HuH-7 (cell line): ENCODE measurements at places on chromosomes 5 and 9.

DNA sequence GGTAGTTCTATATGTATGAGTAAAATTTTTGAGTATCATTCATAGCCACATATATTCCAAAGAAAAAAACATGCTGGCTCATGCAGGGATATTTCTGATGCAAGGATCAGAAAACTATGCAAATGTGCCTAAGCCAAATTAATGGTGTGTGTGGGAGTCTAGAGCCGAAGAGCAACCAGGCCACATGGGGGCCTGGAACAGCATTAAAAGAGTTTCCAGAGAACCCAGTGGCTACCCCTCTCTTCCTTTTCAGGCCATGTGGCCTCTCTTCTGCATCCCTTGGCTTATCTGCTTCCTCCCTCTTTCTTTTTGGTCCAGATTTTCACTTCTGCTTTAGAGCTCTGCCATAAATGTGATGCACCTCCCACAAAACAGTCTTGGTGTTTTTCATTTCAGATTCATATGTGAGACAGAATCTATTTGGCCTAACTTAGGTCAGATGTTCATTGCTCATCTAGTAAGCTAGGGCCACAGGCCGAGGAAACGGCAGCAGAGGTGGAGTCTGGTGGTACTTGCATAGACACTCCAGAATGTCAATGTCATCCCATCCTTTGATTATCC is 300.0 kb downstream of the SH3GL2 start:
- no peak for DNase-seq

GRCh38 chr9:118931941-118932340 is 437.3 kb downstream of the BRINP1 start:
- no peak for DNase-seq

- no peak for DNase-seq
These were observed 28.6 kb upstream of the MEIKIN start for GRCh38 chr5:131974016-131974415.

DNA sequence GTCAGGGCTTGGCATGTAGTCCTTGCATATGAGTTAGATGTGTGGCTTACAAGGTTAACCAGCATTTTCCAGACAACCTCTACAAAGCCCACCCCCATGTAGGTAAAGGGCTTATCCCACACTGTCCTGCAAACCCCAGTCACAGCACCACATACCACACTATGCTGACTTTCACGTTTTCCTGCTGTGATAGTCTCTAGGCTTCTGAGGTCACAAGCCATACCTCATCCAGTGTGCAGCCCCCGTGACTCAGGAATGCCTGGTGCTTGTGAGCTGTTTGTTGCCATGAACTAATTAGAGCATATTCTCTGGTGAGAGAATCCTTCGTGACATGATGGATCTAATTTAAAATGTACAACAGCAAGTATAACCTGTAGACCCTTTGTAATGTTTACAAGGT is 50.8 kb downstream of the ERAP1 start:
- no peak for DNase-seq

- DNase-seq = no peak
These were observed 181.7 kb upstream of the S1PR3 start for GRCh38 chr9:88809355-88810161.

DNA sequence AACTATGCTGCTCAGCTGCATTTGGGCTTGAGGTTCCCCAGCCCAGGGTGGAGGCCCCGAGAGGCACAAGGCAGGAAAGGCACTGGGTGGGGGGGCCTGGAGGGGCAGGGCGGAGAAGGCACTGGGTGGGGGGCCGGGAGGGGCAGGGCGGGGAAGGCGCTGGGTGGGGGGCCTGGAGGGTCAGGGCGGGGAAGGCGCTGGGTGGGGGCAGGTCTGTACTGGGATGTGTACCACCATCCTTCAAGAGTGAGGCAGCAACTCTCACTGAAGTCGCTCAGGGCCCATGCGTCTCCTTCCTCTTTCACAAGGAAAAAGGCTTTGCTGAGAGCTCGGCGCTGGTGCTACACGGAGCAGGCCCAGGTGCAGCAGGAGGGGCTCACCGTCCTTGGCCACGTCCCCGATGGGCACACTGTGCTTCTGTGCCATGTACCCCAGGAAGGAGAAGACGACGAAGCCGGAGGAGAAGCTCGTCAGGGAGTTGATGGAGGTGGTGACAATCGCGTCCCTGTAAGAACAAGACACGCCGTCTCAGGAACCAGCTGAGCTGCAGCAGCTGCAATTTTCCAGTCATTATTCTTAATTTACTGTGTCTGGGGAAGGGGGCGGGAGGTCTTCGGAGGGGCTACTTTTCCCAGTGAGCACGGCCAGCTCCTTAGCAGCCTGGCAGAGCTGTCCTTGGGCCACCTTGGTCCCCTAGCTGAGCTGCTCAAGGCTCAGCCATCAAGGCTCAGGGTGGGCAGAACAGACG is 30.8 kb downstream of the SLC6A3 start:
- DNase-seq = no peak

DNA sequence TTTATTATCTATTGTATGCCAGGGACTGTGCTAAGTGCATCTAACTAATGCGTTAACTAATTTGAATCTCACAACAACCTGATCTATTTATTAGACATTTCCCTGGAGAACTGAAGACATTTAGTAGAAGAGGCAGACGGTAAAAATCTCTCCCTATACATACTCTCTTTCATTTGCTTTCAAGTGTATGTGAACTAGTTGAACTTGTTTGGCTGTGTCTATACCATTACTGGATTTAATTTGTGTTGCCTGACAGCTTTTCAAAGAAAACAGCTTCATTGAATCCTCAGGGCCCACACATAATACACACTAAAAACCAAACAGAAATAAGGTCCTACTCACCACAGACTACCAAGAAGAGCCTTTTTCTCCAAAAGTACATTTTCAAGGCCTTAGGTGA is 133.6 kb upstream of the NR3C1 start:
- no peak for DNase-seq

DNA sequence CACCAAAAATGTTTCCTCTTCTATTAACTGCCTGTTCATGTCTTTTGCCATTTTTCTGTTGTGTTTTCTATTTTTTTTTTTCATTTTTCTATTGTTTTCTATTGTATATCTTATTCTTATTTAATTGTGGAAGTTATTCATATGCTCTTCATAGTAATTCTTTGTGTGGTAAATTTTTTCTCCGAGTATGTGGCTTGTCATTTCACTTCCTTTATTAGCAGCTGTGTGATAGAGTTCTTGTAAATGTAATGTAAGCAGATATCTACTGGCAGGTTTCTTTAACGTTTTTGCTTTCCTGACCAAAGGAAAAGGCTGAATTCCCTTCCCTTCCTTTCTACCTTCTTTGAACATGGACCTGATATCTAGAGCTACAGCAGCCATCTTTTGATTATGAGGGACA is 5.8 kb upstream of the PLPP1 start:
- DNase-seq = no peak

DNA sequence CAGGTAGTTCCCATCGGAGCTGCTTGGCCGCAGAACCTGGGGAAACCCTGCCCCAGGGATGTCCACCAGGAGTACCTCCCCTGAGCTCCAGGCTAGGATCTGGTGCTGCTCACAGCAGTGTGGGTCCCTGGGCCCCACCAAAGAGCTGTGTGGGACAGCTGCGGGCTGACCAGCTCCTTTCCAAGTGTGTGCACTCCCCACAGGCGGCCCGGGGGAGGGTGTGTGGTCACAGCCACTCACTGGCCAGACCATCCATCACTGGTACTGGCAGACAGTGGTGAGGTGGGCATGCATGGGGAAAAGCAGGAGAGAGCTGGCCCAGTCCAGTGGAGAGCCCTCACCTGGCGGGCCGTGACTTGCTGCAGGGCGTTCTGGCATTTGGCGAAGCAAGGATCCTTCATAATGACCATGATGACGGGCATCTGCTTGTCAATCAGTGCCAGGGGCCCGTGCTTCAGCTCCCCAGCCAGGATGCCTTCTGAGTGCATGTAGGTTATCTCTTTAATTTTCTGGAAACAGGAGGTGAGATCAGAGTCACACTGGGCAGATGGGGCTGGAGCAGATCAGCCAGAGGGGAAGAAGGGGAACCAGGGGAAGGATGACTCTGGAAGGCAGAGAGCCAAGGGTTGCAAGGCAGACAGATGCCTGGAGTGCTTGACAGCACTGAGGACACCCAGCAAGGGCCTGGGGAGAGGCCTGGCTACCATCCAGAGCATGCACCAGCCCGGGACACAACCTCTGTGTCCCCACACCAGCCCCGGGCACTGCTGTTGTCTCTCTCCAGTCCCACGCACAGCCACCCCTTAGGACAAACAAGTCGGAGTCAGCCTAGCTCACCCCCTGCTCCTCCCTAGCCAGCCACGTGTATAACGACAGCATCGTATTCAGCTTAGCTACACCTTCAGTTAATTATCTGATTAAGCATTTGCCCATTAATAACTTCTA is 12.8 kb upstream of the MAPK9 start:
- no peak for DNase-seq

DNA sequence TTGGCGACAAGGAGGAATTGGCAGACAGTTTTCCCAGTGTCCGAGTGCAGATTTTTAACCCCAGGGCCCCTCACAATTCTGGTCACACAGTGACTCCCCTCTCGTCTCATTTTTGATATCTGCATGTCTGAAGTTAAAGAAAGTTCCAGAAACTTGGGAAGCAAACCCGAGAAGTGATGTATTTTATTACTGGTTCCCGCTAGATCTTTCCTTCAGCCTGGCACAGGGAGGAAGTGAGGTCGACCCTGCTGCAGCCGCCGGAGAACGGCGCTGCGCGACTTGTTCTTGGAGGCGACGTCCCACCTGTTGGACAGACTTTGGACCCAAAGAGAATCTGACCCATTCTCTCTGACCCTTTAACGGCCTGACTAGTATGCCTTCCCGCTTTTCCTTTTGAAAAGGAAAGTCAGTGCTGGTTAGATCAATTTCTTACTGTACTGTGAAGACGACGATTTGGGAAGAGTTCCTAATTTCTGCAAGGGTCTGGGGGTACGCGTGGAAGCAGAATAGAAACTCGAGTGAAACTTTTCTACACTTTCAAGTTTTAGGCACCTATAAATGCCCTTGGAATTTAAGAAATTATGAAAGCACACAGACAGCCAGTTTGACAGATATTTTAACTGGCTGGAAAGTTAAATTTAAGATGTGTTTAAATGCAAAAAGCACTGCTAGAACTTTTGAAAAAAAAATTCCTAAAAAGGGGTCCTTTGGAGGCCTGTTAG is 744 bp downstream of the OTULIN start:
- DNase-seq = peak; percentile 45

DNA sequence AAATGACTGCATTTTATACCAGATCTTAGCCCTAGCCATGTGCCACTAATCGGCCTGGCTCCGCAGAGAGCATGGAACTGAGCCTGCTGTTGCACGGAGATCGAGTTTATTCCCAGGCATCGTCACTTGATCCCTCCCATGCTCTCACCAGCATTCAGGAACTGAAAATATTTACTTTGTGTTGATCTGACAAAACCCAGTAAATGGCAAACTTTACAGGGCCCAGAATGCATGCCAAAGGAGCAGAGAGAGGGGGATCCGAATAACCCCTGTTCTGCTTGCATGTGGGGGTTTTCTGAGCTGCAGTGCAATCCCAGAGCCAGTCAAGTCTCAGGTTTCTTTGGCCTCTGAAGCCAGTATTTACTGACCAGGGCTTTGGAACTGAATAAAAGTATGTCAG is 87.3 kb downstream of the GAS1 start:
- no peak for DNase-seq

DNA sequence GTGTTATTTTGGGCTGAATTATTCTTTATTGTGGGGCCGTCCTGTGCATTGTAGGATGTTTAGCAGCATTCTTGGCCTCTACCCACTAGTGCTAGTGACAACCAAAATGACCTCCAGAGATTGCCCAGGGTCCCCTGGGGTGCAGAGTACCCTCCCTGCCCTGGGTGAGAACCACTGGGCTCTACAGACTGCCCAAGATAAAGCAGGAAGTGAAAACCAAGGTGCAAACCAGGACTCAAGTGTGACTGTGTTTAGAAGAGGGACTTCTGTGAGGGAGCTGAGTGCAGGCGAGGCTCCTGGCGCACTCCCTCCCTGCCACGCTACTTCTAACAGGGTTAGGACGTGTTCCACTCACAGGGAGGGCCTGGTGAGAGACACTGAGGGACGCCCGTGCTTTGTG is 41.6 kb downstream of the USP20 start:
- no peak for DNase-seq

DNA sequence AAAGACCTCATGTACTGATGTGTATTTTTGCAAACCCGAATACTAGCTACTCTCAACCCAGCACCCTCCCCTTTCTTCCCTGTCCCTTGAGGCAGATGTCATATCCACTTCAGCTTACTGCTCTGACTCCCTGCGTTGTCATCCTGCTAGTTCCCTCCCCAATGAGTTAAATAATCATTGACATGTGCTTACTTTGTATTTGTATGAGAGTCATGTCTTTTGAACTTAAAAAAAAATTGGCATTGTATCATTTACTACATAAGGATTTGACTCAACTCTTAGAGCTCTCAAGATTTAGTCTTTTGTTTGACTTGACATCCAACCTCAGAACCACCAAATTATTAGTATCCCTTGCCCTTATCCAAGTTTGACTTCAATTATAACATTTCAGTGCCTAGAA is 219.7 kb upstream of the TUT7 start:
- DNase-seq = no peak

DNA sequence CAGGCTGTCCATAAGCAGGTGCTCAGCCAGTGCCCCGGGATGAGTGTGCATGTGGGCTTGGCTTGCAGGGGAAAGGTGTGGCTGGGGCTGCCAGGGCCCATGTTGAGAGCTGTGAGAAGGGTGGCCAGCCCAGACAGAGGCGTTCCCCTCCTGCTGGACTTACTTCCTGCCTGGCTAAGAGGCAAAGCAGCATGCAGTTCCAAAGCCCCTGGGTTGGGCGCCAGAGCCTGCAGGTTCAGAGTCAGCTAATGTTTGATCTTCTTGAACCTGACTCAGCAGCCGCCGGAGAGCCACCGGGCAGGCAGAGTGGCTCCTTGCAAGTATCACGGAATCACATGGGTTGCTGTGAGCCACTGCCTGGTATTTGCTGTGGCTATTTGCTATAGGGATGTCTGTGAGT is 168.4 kb upstream of the MAP1B start:
- no peak for DNase-seq

- DNase-seq = no peak
These were observed 15.8 kb upstream of the FABP6 start for GRCh38 chr5:160213537-160213936.

GRCh38 chr9:78109075-78109474 is 77.5 kb upstream of the GNAQ start:
- no peak for DNase-seq

DNA sequence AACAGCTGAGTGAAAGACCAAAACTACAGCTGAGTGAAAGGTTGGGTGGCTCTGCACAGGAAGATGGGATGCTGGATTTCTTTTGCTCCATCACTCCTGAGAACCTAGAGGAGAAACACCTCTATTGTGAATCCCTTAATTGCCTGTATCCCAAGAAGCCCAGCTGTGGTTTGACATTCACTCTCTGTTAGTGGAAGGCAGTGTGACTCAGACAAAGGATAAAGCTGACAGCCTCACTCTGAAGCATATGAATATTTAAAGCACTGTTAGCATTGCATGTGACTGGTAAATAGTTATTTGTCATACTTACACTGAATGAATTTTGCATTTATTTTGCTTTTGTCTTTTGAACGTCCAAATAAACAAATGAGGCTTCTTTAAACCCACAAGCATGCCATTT is 367.1 kb upstream of the RIOK2 start:
- no peak for DNase-seq

DNA sequence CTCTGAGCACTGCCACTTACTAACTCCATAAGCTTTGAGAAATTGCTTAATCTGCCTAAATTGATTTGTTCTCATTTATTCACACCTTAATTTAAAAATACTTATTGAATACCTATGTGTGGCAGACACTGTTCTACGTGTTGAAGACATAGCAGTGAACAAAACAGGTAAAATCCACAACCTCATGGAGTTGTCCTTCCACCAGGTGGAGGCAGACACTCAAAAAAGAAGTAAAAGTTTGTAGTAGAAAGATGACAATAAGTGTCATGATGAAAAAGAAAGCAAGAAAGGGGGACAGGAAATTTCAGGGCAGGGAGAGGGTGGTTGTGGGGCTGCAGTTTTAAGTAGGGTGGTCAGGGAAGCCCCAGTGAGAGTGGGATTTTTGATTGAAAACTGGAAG is 94.9 kb downstream of the SREK1 start:
- DNase-seq = no peak
